ENCODE measurements at places on chromosomes 4 and X.

GRCh38 chr4:98482503-98482846, 175.9 kb downstream of the TSPAN5 start:
- no peak for DNase-seq

- DNase-seq: no peak
Observed at GRCh38 chr4:95545546-95545945, 3.2 kb downstream of the UNC5C start.

DNA sequence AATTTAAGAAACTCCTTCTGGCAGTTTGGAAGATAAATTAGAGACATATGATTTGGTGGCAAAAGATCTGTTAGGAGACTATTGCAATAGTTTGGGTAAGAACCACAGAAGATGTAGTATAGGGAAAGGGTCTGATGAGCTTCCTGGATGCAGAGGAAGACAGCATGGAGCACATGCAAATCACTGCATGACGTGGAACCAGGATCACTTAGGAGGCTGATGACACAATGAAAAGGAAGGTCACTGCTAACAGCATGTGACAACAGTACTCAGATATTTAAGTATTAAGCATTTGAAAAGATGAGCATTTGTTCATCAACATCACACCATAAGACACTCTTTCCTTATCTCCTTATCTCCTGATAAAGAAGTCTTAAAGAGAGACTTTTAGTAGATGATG, 167.8 kb upstream of the LDB2 start:
- DNase-seq: no peak

DNA sequence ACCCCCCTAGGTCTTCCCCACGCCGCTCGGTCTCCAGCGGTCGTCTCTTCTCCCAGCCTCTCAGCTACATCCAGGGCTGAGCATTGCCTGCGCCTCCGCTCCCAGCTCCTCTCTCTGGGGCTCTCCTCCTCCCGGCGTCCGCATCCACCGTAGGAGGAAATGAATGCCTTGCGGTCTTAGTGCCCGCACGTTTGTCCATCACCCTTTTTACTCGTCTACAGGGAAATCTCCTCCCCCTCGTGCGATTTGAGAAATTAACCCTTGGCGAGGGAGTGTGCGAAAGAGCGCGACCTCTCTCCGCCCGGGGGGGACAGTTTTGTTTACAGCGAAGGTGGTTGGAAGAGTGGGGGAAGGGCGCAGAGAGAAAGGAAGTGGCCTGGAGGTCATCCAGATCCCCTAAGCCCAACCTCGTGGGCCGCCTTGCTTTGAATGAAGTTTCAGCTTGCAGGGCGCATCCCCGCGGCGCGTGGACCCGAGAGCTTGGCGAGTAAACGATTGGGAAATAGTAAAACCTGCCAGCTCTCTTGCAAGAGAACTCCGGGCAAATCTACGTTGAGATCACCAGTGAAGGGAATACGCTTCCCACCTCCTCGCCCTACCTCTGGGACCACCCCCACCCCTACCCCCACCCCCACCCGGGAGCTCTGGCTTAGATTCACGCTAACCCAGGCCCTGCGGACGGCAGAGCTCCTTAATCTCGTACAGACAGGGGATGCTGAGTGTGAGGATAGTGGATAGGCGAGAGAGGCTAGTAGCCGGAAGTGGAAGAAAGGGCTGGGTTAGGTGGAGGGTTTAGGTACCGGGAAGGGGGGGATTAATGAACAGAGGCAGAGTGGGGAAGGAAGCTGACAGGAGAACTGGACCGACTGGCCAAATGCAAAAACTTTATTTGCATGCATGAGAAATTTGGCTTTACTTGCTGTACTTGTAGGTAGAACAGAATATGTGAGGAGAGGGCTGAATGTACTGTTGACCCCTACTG, at the start of gene ELOVL6:
Gene ELOVL6, minus strand, starts transcription at position 181 of the 982 bp plus-strand sequence. CDS start 280 bp downstream, outside the sequence.
- DNase-seq: peak; percentile 69

DNA sequence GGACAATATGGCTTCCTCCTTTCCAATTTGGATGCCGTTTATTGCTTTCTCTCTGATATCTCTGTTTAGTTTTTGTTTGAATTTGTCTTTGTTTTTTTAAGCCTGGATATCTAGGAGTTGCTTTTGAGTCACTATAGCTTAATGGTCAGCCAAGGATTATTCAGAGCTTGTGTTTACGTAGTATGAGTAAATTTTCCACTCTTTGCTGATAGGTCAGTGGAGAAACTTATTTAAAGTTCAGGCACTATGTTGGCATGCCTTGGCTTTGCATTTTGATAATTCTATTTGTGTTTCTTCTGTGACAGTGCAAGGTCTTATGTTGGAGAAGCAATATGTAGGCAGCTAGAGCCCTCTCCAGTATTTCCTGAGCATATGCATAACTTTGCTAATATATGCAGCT, 315.2 kb downstream of the GRID2 start:
- no peak for DNase-seq

DNA sequence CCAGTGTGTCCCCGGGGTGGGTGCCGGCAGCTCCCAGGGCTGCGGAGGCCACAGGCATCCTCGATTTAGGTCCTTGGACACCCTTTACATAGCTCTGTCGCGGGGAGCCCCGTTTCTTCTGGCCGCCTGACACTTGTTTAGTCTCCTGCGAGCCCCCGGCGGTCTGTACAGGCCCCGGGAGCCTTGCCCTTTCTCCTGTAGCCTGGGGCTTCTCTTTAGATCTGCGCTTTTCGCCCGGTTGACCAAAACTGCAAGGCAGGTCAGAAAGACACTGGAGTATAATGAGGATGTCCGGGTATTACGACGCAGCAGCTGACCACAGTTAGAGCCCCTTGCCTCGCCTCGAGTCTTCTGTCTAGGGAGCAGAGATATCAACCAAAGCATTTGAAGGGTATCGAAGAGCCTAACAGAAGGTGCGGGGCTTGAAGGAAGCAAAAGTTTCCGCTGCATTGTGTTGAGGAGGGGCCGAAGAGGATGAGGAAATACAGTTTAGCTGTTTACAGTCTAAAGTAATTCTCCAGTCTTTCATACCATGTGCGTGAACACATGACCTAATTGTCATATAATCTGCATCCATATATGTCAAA, 479 bp downstream of the BRCC3 start:
- no peak for DNase-seq

DNA sequence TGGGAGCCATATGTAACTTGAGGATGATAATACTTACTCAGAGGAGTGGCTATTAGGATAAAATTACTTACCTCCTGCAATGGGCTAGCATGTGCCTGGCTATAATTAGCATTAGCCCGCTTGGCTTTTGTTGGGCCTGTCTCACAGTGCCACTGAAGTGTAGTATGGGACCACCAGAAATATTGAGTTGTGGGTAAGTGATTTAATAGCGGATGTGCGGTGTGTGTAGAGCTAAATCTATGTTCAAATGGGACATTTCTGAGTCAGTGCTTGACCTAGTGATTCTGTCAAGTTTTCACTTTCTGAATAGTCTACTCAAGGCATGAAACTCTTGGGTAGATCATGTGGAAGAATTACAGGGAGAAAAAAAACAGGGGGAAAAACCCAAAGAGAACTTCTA, 3.5 kb upstream of the CLNK start:
- DNase-seq: no peak

DNA sequence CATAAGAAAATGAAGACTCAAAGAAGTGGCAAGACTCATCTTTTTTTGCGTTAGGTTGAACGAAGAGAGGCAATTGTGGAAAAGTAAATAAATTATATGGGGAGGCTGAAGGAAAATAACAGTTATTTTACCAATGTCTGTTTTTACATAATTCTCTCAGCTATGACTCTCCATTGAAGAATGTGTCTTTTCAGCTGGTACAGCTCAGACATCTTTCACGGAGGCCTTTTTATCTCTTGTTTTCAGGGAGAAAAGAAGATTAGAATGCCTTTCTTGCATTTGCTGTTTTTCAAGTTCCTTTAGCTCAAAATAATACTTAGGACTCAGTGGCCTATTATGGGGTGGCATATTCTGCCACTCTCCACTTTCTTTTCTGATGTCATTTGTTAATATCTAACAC, 153.0 kb downstream of the ADAM29 start:
- DNase-seq: no peak

DNA sequence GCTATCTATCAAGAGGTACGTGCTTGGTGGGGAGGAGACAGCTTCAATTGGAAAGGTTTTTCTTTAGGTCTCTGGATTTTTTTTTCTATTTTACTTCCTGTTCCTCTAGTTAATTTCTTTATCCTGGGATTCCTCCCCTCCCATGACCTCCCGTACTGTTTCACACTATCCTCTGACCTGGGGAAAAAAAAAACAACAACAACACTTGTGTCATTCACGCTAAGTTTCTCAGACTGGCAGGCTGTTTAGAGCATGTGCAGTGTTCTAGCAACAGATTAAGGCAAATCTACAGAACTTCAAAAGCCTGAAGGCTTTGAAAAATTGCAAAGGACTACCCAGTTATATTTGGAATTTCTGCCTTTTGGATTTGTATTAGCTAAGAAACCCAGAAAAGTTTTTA, 358.4 kb downstream of the ARHGAP24 start:
- DNase-seq: no peak

GRCh38 chrX:24148535-24149350, 786 bp upstream of the ZFX start:
- no peak for DNase-seq

DNA sequence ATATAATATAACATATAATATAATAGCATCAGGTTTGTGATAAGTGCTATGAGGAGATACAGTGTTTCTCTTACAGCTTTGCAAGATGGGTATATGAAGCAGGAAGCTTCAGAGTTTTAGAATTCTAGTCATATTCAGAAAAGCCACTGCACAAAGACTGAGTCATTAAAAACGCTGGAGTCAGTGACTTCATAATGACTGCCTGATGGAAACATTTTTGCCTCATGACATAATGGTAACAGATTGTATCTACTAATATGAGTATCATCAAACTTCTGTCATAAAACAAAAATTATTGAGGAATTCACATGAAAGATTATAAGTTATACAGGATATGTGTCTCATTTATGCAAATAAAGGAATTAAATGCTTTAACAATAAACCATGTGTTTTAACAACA, 46.8 kb downstream of the EPHA5 start:
- DNase-seq: no peak

DNA sequence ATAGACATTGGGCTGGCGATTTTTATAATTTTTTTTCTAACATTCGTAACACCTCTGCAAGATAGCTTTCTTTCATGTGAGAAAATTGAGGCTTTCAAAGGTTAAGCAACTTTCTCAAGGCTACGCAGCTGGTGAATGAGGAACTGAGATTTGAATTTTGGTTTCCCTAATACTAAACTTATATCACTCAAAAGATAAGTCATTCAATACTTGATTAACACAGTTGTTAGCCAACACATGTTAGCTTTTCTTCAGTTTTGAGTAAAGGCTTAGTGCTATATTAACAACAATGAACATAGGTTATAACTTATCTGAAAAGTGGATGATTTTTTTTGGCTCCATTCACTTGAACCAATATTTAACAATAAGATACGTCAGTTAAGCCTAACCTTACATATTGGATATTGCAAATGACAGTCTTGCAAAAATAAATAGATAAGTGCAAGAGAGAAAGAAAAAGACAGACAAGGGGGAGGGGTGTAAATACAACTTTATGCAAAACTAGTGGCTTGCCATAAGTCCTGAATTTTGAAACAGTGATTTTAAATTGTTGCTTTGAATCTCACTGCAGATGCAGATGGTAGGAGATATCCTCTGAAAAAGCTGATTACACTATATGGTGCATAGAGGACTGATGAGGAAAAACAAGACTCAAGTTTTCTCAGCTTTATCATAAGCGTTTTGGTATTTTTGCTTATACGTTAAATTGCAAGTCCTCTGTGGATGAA, 11.1 kb upstream of the GPM6A start:
- peak; percentile 78 for DNase-seq

- no peak for DNase-seq
Observed at GRCh38 chr4:77818073-77818601, 1.0 kb downstream of the CNOT6L start.

DNA sequence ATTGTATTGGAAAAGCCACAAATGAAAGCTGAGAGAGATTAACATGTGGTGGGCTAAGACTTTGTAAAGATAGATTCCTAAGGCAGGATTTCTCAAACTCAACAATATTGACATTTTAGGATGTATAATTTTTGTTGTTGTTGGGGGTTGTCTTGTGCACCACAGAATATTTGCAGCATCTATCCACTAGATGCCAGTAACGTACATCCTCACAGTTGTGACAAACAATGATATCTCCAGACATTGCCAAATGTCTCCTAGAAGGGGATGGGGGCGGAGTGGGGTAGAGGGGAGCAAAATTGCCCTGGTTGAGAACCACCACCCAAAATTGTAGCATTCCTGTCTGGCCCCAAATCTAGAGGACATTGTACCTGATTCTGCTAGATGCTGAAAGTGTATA, 14.7 kb upstream of the CBR4 start:
- DNase-seq: no peak

DNA sequence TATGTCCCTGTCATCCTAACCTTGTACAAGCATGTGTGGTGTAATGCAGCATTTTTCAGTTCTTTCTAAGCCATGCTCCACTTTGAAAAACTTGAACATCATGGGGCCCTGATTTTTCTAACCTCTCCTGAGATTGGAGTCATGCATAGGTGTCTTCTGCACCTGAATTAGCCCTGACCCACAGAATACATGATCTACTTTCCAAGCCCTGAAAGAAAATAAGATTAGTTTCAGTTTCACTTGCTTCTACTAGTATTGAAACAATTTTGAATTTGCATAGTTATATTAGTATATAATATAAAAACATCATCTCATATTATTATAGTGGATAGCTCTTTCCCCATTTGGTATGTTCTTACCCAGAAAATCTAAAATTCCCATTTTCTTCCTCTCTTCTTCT, 178.2 kb downstream of the HS3ST1 start:
- DNase-seq: no peak

DNA sequence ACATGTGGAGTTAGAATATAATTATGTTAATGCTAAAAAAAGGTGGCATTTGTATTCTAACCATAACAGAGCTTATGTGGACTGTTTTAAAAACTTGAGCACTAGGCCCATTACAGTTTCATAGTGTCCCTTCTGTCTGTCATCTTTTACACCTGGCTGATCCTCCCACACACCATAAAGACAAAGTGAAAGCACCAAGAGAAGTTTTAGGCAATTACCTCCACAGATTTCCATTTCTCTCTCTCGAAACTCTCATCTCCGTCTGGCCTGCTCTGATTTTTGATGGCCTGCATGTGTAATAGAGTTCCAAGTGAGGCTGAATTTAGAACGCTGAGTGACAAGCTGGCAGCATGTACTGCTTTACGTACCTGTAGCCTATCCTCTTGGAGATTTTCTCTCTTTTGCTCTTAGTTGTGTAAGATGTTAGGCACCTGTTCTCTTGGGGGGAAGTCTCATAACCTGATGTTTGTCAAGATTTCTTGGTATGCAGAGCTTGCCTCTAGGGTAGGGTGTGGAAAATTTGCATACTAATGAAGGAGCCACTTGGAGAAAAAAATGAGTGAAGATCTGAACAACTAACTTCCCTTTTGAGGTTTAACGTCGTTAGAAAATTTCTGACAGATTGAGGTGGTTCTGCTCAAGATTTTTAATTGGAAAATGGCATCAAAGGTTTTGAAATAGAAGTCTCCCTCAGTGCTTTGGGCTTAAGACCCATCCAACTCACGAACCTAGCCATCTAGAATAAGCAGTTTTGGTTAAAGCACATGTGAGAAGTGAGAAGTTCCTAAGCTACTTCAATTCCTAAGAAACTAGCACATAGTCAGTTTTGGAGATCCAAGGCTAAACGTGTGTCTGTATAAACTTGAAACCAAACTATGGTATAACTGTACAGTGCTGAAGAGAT, 57.6 kb upstream of the RAP1GDS1 start:
- DNase-seq: peak; percentile 55

All from GM06990 (cell line).